ENCODE measurements at places on chromosomes 5 and 9.

DNA sequence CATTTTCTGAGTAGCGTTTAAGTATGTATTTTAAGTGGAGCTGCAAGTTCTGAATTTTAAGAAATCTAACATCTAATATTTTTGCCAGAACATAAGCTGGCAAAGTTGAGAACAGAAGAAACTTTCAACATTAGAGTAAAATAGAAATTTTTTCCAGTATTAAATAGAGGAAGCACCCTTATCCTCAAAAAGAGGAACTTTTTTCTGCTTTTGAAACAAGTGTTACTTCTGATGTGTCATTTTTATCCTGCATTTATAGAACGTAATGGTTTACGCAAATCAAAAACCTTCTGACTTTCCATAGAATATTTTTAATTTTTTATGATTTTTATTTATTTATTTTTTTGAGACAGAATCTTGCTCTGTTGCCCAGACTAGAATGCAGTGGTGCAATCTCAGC lies 21.8 kb downstream of the ZBED3 start:
- DNase-seq: no peak

GRCh38 chr9:123487944-123488548 lies 132.0 kb downstream of the CRB2 start:
- no peak for DNase-seq

DNA sequence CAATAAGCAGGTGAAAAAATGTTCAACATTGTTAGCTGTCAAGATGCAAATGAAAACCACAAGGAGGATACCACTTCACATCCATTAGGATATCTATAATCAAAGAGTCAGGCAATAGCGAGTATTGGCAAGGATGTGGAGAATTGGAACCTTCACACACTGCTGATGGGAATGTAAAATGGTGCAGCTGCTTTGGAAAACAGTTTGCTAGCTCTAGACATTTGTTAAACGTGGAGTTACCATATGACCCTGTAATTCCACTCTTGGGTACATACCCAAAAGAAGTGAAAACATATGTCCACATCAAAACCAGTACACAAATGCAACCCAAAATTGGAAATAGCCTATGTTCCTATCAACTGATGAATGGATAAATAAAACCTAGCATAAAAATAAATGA lies 37.4 kb downstream of the SCAMP1 start:
- no peak for DNase-seq

GRCh38 chr9:4055032-4055431 lies 244.8 kb downstream of the GLIS3 start:
- no peak for DNase-seq

DNA sequence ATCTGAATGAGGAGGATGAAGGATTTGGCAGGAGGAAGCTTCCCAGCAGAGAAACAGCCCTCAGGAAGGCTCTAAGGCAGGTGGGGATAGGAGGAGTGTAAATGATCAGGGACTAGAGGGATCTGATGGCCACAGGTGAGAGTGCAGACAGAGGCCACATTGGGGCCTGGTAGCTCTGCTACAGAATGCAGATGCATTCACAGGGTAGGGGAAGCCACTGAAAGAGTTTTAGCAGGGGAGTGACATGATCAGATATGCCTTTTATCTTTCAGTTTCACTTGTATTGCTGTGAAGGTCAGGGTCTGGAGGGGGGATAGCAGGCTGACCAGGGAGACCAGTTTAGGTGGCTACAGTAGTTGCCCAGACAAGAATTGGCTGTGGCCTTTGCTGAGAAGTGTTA lies 3.0 kb downstream of the TXNDC15 start:
- no peak for DNase-seq

GRCh38 chr5:79791843-79792242 lies 102.2 kb downstream of the CMYA5 start:
- DNase-seq: no peak

DNA sequence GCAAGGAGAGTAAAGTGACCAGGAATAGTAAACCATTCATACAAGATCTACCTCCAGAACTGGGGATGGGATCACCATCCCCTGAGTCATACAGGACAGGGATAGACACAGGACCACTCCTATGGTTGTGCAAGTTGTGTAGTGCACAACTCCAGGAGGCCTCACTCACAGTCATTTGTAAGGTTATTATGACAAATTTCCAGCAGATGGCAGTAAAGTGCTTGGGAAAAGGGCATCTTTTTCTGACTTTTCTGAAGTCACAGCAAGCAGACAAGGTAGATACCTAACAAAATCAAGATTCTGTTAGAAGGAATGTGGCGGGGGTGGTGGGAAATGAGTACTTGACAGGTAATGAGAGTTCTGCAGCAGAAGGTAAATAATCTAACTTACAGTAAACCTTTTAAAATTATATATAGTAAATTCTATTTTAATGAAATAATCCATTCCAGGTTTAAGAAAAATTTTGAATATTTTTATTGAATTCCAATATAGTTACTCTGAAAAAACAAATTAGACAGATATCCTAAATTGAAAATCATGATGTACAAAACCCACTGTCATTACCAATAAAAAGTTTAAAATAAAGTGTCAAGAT lies 16.7 kb upstream of the KIF27 start:
- no peak for DNase-seq

DNA sequence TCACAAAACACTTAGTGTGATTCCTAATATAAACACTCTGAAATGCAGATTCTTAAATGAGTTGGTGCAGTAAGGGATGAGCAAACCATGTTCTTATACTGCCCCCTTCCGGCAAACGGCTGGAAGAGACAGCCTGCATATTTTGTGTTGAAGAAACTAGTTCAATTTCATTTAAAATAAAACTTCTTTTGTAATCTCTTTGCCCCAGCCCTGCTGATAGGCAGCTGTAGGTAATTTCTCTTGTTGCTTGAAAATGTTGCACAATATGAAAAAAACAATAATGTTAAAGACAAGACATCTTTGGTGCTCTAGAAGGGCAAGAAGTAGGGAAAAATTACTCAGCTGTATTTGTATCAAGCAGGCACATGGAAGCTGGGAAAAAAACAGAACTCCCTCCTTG lies 89.7 kb upstream of the CCNG1 start:
- DNase-seq: peak; percentile 50

DNA sequence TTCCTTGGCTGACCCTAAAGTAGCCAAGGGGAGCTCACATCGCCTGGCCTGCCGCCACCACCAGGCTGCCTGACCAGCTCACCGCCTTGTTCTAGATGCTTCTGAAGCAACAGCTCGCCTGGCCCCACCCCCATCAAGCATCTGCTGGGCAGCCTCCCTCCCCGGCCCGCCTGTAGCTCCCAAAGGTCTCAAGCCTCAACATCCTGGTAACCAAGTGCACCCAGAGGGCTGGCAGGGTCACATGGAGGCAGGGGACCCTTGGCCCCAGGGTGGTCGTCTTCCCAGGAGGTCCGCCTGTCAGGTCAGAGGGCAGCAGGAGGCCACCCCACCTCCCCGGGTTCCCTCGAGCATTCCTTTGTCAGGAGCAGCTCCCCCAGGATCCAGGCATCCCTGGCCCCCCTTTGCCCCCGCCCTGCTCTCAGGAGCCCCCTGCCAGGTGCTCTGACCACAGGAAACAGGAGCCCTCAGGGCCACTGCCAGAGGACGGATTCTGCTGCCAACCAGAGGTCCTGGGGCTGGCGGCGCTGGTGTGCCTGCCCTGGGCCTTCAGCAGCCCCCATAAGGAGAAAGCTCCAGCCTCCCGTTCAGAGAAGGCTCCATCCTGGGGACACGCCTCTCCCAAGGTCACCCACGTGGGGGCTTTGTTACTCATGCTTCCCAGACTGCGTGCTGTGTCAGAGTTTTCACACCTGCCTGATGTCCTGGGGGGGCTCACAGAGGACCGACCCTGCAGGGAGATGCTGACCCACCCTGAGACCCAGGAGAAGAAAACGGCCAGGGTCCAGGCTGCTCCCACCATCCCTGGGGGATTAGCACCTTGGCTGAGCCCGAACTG lies 3.5 kb upstream of the LRRC14B start:
- DNase-seq: no peak

GRCh38 chr5:133932441-133933168 lies 35.8 kb downstream of the C5orf15 start:
- DNase-seq: peak; percentile 18

DNA sequence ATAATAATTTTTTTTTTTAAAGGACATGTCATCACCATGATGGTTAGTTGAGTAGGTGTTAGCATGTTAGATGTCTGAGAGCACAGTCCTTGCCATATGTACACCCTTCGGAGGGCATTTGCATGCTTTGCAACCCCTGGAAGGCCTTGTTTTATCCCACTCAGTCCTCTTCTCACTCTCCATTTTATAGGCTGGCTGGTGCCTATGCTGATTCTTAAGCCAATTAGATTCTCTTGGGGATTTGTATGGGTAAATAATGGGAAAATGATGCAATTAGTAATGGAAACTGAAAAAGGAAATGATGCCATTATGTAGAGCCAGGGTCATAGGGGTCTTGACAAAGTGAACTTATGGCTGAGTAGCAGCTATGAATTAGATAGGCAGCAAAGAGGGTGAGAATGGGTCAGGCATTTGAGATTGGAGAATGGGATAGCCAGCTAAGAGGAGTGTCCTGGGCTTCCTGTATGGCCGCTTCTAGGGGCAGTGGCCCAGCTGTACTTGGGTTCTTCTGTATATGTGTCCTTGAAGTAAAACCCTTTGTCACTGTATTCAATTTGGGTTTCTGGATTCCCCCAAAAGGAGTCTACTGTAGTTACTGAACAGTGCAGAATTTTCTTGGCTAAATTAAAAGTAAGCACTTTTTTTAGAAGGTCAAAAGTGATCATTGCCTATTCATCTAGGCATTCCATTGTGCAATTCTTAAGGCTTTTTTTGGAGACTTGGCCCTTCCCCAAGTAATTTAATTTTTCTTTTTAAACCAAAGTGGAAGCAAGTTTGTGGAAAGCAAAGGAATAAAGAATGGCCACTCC lies 31.6 kb downstream of the LRRTM2 start:
- DNase-seq: no peak

GRCh38 chr9:95653246-95653645 lies 136.5 kb upstream of the PTCH1 start:
- no peak for DNase-seq

GRCh38 chr9:114399381-114399780 lies 11.6 kb upstream of the AKNA start:
- DNase-seq: no peak

DNA sequence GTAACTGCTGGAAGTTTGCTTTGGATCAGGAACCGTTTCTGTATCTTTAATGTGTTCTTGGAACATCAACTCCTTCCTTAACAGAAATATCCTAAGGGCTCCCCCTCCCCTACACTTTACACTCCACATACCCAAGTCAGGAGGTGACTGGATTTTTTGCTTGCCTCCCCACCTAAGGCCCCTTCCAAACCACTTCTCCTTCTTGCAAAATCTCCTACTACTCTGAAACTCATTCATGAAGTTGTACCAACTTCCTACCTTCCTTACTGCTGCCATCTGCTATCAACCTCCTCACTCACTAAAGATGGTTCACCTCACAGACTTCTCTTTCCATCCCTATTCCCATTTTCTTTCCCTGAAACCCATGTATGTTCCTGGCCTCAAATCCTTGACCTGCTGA lies 16.1 kb downstream of the TXN start:
- no peak for DNase-seq

- DNase-seq: no peak
These were observed 586.2 kb upstream of the ADAMTS16 start for GRCh38 chr5:4553978-4554377.

Data from transverse colon (tissue), 4 donors.